A549 treated with GW870086 at 1 μM for 4 hours (cell line): ENCODE measurements at places on chromosomes 5 and 9. TPM values are rescaled to one million over a fixed set of nuclear protein-coding genes. Genes with fewer than 3 reads are reported as not detected.

Gene NUP188
- total RNA-seq = 37.0 to 45.2 TPM (median 38.9 TPM) in 5 replicates

Gene DPH7
- 26.2 to 32.2 TPM (median 30.1 TPM) in 5 replicates for total RNA-seq

Gene IL7R
- 0.17 to 0.42 TPM (median 0.29 TPM) in 5 replicates for total RNA-seq

Gene LTC4S
- 0.32 to 0.72 TPM (median 0.35 TPM) in 3 of 5 replicates, not detected in the others for total RNA-seq
